Suprapubic skin (tissue), 4 donors: ENCODE measurements at places on chromosomes 7 and 10. TPM values are rescaled to one million over a fixed set of nuclear protein-coding genes. Genes with fewer than 3 reads are reported as not detected.

Gene LRIT1
- total RNA-seq = not detected

Gene WBP1L
- 131 TPM for total RNA-seq

Gene CFAP46
- total RNA-seq = 0.21 TPM

Gene DIP2C
- 6.7 TPM for total RNA-seq

Gene CROT
- 68.6 TPM for total RNA-seq

Gene LRRC18
- total RNA-seq = not detected

Gene FAM237B
- total RNA-seq = not detected

Gene EPHA1
- total RNA-seq = 73.4 TPM

Gene OR2A1
- not detected for total RNA-seq

Gene SLC26A5
- 5.3 TPM for total RNA-seq

Gene STK31
- total RNA-seq = not detected

DNA sequence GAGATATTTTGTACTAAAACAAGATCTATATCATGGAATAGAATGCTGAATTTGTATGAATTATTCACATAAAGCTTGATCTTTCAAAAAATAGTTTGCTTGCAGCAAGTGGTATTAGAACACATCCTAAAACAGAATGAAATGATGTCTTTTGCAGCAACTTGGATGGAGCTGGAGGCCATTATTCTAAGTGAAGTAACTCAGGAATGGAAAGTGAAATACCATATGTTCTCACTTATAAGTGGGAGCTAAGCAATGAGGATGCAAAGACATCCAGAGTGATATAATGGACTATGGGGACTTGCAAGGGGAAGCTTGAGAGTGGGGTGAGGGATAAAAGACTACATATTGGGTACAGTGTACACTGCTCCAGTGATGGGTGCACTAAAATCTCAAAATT, 53.7 kb downstream of the ASB4 start:
- no peak for DNase-seq

DNA sequence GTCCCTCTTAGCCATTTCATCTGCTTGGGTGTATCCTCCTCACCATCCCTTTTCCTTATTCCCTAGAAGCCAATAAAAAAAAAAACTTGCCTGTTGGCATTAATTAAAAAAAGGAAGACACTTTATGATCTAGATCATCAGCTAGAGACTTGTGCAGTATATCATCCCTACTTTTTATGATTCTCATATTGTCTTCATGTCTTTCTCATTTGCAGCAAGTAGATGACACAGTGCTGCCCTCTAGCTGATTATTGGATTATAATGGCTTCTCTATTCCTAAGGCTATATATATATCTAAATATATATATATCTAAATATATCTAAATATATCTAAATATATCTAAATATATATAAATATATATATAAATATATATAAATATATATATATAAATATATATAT, 272.4 kb upstream of the LRGUK start:
- no peak for DNase-seq

DNA sequence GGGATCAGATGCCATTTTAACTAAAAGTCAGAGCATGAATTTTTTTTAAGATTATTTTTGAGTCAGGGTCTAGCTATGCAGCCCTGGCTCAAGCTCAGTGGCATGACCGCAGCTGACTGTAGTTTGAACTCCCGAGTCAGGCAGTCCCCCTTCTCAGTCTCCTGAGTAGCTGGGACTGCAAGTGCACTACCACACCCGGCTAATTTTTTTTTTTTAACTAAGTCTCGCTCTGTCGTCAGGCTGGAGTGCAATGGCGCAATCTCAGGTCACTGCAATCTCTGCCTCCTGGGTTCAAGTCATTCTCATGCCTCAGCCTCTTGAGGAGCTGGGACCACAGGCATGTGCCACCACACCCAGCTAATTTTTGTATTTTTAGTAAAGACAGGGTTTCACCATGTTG, 7.8 kb downstream of the TAS2R41 start:
- no peak for DNase-seq

DNA sequence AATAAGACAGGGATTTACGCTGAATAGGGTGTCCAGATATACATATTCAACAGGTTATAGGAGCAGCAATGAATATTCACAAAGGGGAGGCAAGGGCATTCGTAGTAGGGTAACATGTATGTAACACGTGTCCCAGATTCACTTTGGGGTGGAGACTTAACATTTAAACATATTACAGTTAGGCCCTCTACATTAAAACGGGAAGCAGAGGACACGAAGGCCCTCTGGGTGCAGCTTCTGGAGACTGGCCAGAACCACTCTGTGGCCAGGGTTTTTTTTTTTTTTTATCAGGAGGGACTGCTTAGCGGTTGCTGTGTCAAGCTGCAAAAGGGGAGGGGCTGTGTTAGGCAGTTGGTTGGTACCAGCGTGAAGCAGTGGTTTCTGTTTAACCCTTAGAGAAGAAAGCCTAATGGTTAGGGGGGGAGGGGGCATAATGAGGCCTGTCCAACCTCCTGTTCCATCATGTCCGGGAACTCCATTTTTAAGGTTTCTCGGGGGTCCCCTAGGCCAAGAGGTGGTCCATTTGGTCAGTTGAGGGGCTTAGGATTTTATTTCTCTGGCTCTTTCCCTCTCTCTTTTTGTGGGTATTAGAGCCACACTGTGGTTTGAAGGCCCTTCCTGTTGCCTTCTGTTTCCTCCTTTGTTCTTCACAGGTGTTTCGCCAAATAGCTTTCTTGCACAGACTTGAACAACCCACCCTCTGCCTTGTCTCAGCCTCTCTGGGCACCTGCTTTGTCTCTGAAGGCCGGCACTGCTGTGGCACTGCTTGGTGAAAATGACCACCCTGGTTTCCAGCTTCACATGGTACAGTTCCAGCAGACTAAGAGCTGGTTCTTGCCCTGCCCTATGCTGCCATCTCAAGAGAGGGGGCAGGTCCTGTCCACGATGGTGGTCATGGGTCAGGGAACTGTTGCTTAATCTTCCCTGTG, 26.4 kb downstream of the PRF1 start:
- DNase-seq = no peak

DNA sequence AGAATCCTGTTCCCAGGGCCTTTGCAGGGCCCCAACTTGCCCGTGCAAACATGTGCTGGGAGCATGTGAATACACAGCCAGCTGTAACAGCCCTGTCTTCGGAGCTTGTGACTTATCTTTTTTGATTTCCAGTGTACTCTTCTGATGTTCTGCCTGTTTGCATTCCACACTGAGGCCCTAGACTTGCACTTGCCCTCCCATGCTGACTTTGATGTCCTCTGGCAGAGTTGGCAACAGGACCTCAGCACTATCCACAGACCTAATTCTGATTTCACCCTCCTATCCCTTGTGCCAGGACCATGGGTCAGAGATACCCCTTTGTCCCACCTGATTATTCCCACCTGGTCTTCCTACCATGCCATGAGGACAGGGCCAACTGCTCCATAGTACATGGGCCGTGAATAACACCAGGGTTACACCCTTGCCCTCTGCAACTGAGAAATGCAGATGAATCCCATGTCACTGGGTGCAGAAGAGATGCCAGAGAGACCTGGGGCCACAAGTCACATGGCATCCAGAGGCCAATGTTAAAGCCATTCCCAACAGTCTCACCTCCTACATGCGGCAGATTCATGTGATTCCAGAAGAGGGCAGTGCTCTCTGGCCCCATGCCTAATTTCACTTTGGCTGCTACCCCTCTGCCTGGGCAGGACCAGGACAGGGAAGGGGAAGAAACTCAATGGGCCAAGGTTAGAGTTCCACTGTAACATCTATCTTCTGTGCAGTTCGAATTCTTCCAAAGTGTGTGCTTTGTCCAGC, 43.0 kb downstream of the SCRN1 start:
- DNase-seq = no peak

GRCh38 chr7:47782022-47782421, 166.2 kb downstream of the PKD1L1 start:
- DNase-seq = no peak

GRCh38 chr10:46995234-46995633, 84.0 kb downstream of the PTPN20 start:
- no peak for DNase-seq

GRCh38 chr10:120077707-120078492, 185.4 kb downstream of the SEC23IP start:
- DNase-seq = no peak

DNA sequence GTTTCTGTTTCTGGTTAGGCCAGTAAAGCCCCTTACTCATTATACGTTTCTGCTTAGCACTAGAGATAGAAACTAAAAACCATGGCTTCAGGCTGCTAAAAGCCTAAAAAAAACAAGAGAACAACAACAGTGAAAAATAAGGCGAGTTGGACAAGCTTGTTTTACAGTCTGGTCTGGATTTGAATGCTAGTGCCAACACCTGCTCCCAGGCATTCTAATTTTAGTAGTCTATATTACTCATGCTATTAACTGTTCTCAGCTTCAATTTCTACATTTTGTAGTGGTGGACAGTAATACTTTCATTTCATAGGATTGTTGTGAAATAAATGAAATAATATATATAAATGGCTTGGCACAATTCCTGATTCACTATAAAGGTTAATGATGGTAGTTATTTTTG, 108.5 kb downstream of the HBP1 start:
- no peak for DNase-seq

DNA sequence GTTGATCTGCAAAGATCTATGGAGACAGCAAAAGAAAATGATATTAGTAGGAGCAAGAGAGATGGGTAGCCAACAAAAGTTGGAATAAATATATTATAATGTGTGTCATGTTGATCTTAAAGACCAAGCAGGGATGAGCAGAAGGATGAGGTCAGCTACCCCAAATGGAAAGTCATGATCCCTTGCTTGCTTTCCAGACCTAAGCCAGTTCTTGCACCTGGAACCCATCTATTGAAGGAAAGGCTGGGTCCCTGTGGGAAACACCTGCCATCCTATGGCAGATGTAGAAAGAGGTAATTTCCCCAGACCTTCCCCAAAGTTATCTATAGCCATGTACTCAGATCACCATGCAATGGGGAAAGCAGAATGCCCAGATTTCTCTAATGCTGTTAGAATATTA, 52.5 kb downstream of the LYZL2 start:
- no peak for DNase-seq

- no peak for DNase-seq
Observed at GRCh38 chr7:159240962-159241361, 96.3 kb upstream of the VIPR2 start.

DNA sequence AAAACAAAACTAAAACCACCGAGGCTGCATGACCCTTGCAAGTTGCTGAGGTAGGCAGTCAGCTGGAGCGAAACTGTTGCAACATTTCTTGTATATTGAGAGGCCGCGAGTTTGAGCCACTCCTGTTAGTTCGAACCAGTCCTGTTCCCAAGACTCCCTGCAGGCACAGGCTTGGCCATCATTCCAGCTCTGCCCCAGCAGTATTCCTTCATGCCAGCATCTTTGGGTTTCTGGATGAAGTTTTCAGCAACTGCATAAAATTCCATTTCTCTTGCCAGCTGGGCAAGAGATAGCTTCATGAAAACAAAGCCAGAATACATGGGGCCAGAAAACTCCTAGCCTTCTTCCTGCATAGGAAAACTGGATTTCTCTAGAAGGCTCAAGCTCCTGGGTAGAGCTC, 207.6 kb downstream of the FRMD4A start:
- no peak for DNase-seq

- DNase-seq = no peak
Observed at GRCh38 chr7:1552200-1552599, 3.8 kb downstream of the TMEM184A start.
